ENCODE measurements at places on chromosomes 13 and 19.

DNA sequence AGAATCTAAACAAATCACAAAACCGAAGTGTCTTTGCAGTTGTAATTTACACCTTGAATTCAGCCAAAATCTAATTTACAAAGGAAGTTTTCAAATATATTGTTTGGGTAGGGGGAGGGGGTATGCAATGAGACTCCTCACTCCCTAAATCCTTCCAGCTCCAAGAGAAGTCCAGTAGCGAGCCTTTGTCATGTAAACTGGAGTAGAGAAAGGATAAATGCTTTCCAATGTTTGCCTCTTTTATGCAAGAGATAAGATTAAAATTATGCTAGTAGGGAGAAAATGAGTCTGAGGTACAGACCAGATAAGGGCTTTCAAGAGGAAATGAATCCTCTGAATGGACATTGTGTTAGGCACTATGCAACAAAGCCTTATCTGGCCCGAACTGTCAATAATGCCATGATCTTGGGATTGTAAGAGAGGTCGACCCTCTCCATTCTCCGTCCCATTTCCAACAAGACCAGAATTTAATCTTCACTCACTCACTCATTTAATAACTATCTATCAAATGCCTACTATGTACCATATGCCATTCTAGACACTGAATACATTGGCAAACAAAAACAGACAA, 199.2 kb downstream of the LACC1 start:
- DNase-seq = no peak

DNA sequence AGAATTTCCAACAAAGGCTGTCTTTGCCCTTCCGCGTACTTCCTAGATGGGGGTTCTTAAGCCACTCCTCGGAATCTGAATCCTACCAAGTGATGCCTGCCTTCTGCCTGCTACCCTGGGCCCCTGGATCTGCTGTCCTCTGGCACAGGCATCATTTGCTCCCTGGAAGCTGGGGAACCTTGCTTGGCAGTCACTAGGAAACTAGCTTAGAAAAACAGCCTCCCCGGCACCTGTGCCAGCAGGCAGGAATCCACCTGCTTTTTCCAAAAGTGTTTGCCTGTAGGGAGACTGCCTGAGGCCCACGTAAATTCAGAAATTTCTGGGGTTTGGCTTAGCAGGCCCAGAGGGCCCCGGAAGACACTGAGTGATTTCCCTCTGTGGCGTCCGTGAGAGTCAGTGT, 442.4 kb downstream of the TSHZ3 start:
- DNase-seq = no peak

GRCh38 chr13:82291852-82292251, 1590.4 kb downstream of the SLITRK1 start:
- DNase-seq = no peak

GRCh38 chr13:41742917-41743552, 217.9 kb downstream of the VWA8 start:
- no peak for DNase-seq

- DNase-seq = no peak
Observed at GRCh38 chr13:80038371-80038770, 302.6 kb downstream of the SPRY2 start.

GRCh38 chr13:37412241-37412921, 186.2 kb downstream of the POSTN start:
- no peak for DNase-seq

DNA sequence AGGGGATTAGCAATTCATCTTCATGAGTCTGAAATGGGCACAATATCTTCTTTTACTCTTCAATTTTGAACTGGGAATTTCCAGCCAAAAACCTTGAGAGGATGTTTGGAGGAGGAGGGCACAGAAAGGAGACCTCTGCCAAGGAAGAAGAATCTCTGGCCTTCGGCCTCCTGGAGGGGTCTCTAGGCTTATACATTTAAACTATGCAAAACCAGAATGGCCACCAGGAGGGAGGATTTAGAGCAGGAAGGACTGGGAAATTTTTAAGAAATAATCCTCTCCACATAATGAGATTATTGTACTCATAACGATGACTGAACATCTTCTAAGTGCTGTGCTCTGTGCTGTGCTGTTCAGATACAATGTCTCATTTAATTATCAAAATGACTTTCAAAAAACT, 325.9 kb downstream of the NDFIP2 start:
- no peak for DNase-seq

DNA sequence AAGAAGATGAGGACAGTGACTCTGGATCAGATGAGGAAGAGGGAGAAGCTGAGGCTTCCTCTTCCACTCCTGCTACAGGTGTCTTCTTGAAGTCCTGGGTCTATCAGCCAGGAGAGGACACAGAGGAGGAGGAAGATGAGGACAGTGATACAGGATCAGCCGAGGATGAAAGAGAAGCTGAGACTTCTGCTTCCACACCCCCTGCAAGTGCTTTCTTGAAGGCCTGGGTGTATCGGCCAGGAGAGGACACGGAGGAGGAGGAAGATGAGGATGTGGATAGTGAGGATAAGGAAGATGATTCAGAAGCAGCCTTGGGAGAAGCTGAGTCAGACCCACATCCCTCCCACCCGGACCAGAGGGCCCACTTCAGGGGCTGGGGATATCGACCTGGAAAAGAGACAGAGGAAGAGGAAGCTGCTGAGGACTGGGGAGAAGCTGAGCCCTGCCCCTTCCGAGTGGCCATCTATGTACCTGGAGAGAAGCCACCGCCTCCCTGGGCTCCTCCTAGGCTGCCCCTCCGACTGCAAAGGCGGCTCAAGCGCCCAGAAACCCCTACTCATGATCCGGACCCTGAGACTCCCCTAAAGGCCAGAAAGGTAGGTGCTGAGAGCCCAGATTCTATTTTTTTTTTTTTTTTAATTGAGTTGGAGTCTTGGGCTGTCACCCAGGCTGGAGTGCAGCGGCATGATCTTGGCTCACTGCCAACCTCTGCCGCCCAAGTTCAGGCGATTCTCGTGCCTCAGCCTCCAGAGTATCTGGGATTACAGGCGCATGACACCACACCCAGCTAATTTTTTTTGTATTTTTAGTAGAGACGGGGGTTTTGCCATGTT, 2.3 kb downstream of the PPP1R15A start:
- no peak for DNase-seq

DNA sequence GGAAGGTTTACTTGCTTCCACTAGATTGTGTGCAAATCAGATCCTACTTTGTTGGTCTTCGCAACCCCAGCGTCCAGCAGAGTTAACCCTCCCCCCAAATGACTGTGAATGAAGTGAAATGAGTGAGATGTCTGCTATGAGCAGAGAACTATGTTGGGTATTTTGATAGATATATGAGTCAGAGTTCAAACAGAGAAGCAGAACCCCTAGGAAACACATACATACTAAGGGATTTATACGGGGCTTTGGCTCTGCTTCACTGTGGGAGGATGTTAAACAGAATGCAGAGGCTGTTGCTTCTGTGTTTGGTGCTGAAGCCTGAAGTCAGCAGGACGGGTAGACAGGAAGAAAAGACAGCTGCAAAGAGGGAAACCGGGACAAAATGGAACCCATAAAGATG, 197.0 kb downstream of the MZT1 start:
- no peak for DNase-seq

DNA sequence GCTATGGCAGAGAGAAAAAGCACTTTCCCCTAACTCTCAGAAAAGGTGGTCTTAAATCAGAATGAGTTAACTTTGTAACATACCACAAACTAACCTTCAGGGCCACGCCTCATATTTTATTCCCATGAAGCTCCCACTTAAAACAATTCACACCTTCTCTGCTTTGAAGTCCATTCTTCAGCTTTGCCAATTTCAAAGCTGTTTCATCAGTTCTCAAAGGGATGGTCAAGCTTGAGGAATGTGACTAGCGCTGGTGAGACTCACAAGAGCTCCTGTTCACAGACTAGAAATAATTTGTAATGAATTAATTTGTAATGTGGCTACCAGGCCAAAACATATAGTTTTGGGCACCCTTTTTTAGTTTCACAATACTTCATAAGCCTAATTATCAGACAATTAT, 68.2 kb downstream of the STK24 start:
- DNase-seq = no peak

DNA sequence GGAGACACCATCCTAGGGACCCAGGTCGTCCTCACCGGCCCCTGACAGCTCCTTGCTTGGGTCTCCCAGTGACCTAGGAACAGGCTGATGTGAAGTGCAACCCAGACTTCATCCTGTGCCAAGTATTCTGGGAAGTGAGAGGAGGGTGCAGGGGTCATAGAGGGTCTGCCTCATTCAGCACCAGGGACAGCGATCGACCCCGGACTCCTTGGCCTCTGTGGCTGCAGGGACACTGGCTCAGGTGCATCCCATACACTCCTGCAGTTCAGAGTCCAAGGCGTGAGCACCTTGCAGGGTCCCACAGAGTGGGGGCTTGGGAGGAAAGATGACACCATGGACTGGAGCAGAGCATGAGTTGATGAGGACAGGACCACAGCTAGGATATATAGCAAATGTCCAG, 10.0 kb upstream of the OR10H2 start:
- no peak for DNase-seq

- DNase-seq = no peak
Observed at GRCh38 chr13:31850041-31850555, 110.8 kb downstream of the RXFP2 start.

- DNase-seq = no peak
Observed at GRCh38 chr19:33883859-33884519, 87.3 kb downstream of the KCTD15 start.
